ENCODE measurements at places on chromosomes 4 and X.

DNA sequence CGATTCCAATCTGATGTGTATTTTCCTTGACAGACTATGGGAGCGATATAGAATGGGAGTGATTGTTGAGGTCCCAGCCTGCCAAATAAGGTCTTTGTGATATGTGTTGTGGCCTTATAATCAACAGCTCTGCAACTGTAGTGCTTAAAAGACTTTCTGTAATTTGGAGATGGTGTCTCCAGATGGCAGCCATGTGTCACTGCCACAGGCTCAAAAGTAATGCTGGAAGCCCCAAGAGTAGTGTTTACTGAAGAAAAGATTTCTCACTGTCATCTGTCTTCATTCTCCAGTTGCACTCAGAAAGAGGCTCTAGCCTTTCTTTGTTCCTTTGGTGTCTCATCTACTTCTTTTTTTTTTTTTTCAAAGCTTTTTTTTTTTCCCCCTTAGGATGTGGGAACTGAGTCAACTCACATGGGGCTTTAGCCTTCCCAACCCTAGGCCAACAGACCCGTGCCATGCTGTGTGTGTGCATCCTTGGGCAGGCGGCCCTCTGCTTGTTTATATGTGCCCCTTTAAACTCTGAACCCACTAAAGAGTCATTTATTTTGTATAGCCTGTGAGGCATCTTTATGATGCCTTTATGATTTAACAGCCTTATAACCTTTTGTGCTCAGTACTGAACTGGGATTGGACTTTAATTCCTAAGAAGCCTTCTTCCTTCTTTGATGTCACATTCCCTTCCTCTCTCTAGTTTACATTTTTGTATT lies 15.6 kb downstream of the SRPX2 start:
- DNase-seq: no peak

GRCh38 chr4:26161030-26161824 lies 159.6 kb upstream of the RBPJ start:
- no peak for DNase-seq

DNA sequence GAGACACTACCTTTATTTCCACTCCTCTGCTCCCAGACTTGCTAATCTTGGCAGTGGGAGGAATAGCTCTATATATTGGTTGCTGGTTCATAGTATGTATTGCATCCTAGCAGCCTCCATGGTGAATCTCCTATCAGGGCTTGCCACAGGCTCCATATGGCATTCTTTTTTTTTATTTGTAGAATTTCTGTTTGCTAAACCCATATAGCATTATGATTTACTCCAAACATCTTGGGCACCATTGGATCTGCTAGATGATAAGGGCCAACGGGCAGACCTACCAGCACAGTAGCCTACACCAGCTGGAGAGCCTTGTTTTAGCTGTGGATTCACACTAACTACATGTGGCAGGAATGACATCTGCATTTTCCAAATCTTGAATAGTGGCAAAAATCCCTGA lies 6.9 kb downstream of the SMIM10 start:
- DNase-seq: no peak

- no peak for DNase-seq
Measured at GRCh38 chrX:3262901-3263300, 83.6 kb downstream of the MXRA5 start.

DNA sequence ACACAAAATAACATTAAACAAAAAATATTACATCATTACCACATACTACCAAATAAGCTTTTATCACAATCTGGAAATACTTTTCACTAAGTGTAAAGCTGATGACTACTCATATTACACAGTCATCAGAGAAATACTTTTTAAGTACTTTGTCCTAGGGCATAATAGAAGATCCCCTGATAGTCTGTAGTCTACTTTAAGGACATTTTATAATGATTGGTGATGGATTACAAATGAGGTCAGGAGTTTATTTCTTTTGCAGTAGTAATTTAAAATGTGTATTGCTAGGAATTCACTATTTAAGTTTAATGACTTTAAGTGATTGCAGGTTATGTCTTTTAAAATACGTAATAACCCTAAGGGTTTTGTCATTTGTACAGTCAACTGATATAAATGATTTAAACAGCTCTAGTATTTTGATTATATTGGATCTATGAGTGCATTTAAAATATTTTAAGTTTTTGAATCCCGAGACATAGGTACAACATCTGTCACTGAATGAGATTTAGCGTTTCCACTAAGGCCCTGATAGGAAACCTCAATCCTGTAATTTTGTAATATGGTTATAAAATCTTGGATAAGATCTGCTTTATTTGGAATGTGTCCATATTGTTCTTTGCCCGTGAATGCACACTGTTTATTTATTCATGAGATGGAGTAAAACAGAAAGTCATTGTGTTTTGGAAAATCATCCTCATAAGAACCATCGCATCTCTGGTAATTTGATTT lies 189.5 kb downstream of the ARAP2 start:
- DNase-seq: no peak

- no peak for DNase-seq
Measured at GRCh38 chrX:18810416-18810815, 103.0 kb downstream of the PPEF1 start.

DNA sequence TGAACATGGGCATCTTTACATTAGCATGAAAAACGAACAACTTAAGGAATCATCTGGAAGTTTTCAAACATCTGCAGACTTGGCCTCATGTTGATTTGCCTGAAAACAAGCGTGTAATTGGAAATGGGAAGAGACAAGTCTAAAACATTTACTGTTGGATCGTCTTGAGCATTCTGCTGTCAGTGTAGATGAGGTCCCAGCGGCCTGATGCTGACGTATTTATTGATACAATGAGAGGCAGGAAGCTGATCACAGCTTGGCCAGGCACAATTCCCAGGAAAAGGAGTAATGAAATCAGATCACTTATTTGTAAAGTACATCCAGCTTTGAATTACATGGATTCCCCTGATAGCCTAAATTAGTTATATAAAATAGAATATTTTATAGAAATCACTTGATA lies 210.6 kb downstream of the CLCN4 start:
- DNase-seq: no peak

GRCh38 chr4:168708108-168708507 lies 211.3 kb downstream of the PALLD start:
- no peak for DNase-seq

DNA sequence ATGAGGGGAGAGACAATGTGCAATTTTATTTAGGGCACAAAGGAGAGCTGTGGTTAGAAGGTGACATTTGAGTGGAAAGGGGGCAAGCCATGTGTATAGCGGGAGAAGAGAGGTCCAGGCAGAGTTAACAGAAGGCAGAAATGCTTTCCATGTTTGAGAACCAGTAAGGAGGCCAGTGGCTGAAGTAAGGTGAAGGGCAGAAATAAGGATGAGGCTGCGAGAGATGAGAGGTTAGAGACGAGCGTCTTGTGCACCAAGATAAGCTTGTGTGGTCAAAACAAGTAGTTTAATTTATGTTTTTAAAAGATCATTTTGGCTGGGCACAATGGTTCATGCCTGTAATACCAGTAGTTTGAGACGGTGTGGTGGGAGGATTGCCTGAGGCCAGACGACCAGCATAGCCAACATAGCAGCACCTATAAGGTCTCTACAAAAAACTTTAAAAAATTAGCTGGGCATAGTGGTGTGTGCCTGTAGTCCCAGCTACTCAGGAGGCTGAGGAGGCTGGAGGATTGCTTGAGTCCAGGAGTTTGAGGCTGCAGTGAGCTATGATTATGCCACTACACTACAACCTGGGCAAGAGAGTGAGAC lies 8.5 kb downstream of the HTT start:
- DNase-seq: no peak
